Dermis blood vessel endothelial cell (primary cell): ENCODE measurements at places on chromosomes 6 and 20.

GRCh38 chr6:167005350-167006159 is 6.4 kb downstream of the CEP43 start:
- no peak for DNase-seq

GRCh38 chr6:163248051-163248450 is 166.5 kb upstream of the QKI start:
- DNase-seq = no peak

GRCh38 chr20:61806995-61807394 is 258.7 kb downstream of the TAF4 start:
- DNase-seq = no peak

DNA sequence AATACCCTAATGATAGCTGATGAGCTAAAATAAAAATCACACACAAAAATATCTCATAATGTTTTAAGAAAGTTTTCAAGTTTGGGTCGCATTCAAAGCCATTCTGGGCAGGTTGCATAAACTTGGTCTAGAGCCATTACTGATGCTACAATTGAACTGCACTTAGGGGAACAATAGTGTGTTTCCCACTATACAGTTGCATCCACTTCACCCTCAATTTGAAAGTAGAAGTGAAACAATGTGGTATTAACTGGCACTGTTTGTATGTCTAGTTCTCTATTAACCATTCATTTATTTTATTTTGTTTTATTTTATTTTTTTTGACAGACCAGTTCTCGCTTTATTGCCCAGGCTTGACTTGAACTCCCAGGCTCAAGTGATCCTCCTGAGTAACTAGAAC is 23.0 kb upstream of the STK38 start:
- DNase-seq = no peak

DNA sequence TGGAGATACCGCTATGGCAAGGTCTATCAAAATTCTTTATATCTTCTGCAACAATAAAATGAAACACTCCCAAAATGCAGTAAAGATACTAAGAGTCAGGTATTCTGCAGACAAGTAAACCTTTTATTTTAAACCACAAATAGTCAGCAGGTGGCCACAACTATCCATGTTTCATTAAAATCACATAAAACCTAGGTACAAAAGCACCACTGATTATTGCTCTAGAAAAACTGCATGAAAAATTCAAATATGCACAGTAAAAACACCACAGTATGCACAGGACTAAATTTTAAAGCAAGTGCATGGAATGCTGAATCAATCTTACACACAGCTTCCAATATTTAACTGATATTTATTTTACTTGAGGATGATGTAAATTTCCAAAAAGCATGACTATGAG is 33.3 kb downstream of the HMGN3 start:
- no peak for DNase-seq

DNA sequence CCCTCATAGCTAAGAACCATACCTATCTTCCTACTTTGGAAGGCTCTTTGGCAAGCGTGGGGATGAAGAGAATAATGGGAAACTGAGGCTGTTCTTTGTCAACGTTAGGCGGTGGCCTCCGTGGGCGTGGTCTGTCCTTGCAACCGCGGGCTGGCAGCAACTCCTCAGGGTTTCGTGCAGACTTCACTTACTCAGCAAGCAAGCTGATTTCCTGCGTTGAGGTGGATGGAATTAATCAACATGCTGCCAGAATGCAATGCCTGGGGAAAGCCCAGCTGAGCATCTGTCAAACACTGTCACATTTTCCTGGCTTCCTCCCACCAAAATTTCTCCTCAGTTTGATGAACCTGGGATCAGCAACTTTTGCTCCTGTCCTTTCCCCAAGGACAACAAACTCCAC is 9.2 kb upstream of the IL17F start:
- DNase-seq = no peak

DNA sequence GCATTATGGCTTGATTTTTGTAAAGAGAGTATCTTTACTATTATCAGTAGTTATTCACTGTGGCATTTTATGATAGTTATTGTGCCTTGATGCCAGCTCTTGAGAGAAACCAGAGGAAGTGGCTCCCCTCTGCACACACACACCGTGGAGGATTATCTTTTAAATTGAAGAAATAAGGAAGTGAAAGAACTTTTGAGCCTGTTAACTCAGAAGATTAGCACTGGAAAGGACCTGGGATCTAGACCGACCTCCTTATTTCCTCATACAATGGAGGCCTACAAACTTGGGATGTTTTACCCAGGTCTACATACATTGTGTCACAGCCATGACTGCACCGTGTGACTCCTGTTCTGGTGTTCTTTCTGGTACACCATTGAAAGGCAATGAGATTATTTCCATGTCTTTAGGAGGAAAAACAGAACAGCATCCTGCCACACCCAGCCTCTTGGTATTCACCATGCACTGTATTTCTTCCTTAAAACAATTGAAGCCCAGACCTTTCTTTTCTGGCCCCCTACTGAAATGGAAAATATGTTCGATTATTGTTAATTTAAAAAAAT is 40.6 kb downstream of the HECA start:
- DNase-seq = no peak
